ENCODE measurements at places on chromosomes 12 and 14. TPM values are rescaled to one million over a fixed set of nuclear protein-coding genes. Genes with fewer than 3 reads are reported as not detected.

The CLIP1 gene
- 71.6 TPM for total RNA-seq

The USP44 gene
- 2.9 TPM for total RNA-seq

The BCL2L14 gene
- 13.5 TPM for total RNA-seq

The TEDC1 gene
- total RNA-seq, result 10.8 TPM

The GPD1 gene
- 21.5 TPM for total RNA-seq

The MAP1LC3B2 gene
- total RNA-seq, result 0.46 TPM

The RSRC2 gene
- 53.1 TPM for total RNA-seq

Measured in mucosa of gallbladder (tissue), 1 donor.